Cortex of kidney (tissue), 1 donor: ENCODE measurements at places on chromosomes 3 and 15.

DNA sequence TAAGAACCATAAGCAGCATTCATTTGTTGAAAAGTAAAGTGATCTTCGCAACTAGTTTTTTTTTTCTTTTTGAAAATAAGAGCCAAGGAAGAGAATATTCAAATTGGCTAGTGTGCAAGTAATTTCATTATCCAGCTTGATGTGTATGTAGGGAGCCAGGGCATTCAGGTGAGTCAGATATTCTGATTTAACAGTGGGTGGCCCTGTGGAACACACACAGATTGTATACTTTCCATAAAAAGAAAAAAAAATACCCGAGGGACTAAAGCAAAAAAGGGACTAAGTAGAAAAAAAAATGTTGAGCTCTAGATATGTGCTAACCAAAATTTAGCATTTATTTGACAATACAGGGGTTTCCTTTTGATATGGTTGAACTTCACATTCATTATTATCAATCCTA, 96.9 kb upstream of the ROPN1 start:
- no peak for DNase-seq

DNA sequence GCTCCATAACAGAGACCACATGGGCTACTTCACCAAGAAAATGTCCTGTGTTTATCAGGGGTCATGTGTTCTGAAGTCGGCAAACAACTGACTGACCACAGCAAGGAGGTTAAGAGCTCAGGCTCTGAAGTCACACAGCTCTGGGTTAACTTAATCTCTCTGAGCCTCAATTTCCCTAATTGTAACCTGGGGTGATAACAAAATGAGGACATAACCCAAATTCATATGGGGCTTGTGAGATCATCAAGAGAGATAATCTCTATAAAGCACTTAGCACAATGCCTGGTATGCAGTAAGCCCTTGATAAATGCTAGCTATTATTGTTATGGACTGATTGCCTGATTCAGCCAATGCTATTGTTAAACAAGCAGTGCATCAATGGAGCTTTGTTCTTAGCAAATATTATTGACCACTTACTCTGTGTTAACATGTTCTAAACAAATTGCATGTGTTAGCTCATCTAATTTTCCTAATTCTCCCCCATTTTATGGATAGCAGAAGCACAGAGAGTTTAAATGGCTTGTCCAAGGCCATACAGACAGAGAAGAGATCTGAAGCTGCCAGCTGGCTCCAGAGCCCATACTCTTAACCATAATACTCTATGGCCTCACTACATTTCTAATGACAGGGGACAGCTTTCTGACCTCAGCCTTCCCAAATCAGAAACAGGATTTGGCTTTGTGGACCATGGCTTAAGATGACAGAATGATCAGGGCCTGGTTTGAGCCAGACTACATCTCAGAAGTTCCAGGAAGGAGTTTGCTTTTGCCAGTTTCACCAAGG, 78.3 kb downstream of the SHQ1 start:
- DNase-seq, result no peak

- no peak for DNase-seq
Observed at GRCh38 chr3:167913219-167913835, 177.8 kb downstream of the SERPINI1 start.

- no peak for DNase-seq
Observed at GRCh38 chr3:140911822-140912221, 29.8 kb upstream of the SLC25A36 start.

DNA sequence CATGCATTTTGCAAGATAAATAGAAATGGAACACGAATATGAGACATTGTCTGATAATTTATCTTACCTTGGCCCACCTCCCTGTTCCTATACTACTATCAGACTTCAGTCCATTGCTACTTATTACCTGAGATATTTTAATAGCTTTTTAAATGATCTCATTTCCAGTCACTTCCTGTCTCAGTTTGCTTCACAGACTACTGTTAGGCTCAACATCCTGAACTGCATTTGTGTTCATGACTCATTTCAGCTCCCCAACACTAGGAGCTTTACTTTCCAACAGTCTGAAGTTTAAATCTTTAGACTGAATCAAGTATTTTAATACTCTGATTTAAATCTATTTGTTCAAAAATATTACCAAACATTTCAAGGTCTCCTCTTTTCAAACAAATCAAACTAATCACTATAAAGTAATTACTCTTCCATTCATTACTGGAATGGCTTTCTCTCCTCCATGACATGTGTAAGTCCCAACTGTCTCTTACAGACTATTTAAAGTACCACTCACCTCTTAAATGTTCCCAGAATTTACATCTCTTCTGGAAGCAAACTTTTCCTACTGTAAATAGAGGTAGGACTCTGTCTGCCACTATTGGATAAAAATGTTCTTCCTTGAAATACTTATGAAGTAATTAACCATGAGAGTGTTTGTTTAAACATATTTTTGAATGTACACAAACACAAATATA, 1277.6 kb downstream of the ZPLD1 start:
- no peak for DNase-seq

DNA sequence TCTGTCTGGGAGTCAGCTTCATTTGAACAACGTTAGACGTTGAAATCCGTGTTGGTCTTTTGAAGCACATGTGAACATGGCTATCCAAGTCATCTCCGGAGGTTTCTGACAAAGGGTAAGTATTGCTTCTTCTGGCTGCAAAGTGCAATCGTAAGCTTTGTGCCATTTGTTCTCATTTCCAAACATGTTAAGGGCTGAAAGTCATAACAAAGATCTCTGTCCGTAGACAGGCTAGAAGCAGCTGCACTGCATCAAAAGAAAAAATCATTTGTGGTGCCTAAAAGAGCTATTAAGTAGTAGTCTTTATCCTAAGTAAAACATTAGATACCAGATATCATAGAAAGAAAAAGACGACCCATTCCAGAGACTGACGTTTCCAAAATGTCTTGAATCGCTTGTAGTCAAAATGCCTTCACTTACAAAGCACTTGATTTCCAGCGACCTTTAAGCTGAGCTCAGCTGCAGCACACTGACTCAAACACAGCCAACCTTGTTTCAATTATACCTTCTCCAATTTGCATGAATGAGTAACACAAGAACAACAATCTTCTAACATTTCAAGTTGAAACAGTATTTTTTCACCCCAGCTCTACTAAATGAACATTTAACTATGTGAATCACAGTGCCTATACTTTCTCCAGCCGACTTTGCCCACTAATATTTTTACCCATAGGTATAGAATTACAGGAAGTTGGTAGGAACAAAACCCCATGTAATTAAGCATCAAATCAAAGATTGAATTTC, 76.6 kb downstream of the NEDD4 start:
- no peak for DNase-seq
